ENCODE measurements at places on chromosomes 2 and 18.

- no peak for ATAC-seq
Measured at GRCh38 chr2:22043784-22044183, 920.0 kb downstream of the TDRD15 start.

DNA sequence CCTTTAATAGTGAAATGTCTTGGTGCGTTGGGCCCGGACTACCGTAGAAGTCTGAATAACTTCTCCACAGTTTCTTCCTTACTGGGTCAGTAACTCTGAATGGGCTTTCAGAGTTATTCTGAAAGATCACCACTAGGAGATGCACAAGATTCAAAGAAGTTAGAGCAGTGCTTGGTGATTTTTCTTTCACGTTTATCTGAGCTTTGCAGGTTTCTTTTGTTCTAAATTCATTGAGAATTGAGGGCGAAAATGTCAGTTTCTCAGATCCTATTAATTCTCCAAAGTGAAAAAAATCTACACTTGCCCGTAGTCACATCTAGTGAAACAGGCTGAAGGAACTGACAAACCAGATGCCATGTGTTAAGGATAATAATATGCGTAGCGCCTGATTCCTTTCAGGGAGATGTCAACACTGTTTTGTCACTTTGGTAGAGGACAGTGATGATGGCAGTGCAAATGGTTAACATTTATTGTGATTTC is 70.1 kb downstream of the QPCT start:
- ATAC-seq = peak; percentile 71

- no peak for ATAC-seq
Measured at GRCh38 chr2:179890666-179891065, 29.3 kb upstream of the ZNF385B start.

DNA sequence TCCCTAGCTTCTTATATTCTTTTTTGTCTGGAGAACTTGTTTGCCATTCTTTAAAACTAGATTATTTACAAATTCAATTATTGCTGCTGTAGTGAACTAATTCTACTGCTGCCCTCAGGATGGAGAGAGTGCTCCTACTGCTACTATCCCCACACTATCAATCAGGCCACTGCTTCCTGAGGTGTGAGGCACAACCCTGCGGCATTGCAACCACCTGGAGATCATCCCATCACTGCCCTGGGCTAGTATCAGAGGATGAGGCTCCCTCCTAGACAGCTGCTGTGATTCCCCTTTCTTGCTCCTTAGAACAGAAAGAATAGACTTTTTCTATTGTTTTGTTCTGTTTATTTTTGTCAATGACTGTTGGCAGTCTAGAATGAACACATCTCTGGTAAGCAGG is 146.6 kb downstream of the CDH19 start:
- ATAC-seq = no peak

- ATAC-seq = peak; percentile 63
Measured at GRCh38 chr2:226002438-226002837, 602.9 kb downstream of the NYAP2 start.

GRCh38 chr18:225745-226144 is 42.1 kb downstream of the THOC1 start:
- ATAC-seq = no peak
